ENCODE measurements at places on chromosomes 7 and 10.

DNA sequence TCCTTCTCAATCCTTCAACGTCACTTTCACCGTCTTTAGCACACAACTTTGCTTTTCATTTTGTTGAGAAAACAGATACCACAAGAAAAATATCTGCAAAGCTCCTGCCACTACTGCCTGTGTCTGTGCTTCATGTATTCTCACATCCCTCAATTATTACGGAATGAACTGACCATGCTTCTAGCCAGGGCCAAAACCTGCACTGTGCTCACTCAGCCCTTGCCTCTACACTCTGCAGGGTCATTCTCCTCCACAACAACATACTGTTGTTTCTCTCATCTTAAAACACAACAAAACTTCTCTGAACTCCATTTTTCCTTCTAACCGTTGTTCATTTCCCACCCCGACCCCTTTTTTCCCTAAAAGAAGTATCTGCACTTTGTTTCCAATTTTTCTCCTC, 29.5 kb downstream of the BMPR1A start:
- H3K4me3 ChIP-seq = no peak overlapping the region
- H3K4me1 ChIP-seq = peaks cover 3% of the 10 kb centered on the region
- no peak for DNase-seq
- H3K27me3 ChIP-seq = no peaks in the 10 kb centered on the region
- no peak overlapping the region for H3K27ac ChIP-seq
- H3K36me3 ChIP-seq = no peaks in the 10 kb centered on the region

- H3K27me3 ChIP-seq = peaks cover 54% of the 10 kb centered on the region
- no peak within 1 kb of the TSS for H3K27ac ChIP-seq
- no peaks in the 10 kb centered on the region for H3K4me1 ChIP-seq
- peak; percentile 29 for DNase-seq
- H3K36me3 ChIP-seq = no peaks in the 10 kb centered on the region
- peak within 1 kb of the TSS; percentile 35 for H3K4me3 ChIP-seq
Measured at GRCh38 chr7:31051598-31052486, at the start of gene ADCYAP1R1. TSS of gene ADCYAP1R1 (plus strand) at chr7:31052308. CDS start at chr7:31063265, 10,957 bp downstream.

- H3K36me3 ChIP-seq = no peaks in the 10 kb centered on the region
- H3K4me3 ChIP-seq = no peak overlapping the region
- peaks cover 7% of the 10 kb centered on the region for H3K4me1 ChIP-seq
- no peak for DNase-seq
- H3K27me3 ChIP-seq = peaks cover 16% of the 10 kb centered on the region
Measured at GRCh38 chr10:97138174-97138573, 47.6 kb downstream of the SLIT1 start.

- DNase-seq = no peak
- no peaks in the 10 kb centered on the region for H3K4me1 ChIP-seq
- no peak overlapping the region for H3K4me3 ChIP-seq
- no peaks in the 10 kb centered on the region for H3K27me3 ChIP-seq
- H3K36me3 ChIP-seq = peaks cover 31% of the 10 kb centered on the region
- H3K27ac ChIP-seq = no peak overlapping the region
Measured at GRCh38 chr10:69007260-69007659, 18.7 kb downstream of the KIFBP start.

GRCh38 chr7:37817996-37818720, 30.2 kb upstream of the NME8 start:
- no peak overlapping the region for H3K4me3 ChIP-seq
- H3K27ac ChIP-seq = no peak overlapping the region
- H3K4me1 ChIP-seq = no peaks in the 10 kb centered on the region
- no peaks in the 10 kb centered on the region for H3K36me3 ChIP-seq

- no peaks in the 10 kb centered on the region for H3K36me3 ChIP-seq
- H3K4me1 ChIP-seq = peaks cover 17% of the 10 kb centered on the region
- H3K27ac ChIP-seq = peak overlapping the region; percentile 92
- no peaks in the 10 kb centered on the region for H3K27me3 ChIP-seq
- H3K4me3 ChIP-seq = peak overlapping the region; percentile 99
Measured at GRCh38 chr7:100016215-100016901, 962 bp downstream of the ZKSCAN1 start.

DNA sequence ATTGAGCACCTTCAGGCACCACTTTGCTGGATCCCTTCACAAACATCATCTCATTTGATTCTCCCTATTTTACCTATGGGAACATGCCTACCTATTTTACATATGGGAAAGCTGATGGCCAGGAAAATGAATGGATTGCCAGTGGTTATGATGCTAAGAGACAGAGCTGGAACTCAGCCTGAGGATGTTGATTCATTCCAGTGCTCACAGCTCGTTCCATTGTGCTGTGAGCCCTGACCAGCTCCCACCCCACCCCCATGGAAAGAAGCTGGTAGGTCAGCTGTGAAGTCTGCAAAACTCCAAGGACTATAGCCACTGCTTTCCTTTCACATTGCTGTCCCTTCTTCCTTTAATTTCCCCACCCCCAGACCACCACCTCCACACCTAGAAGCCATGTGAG, 9.6 kb downstream of the UBTD1 start:
- no peak overlapping the region for H3K27ac ChIP-seq
- DNase-seq = no peak
- H3K4me1 ChIP-seq = no peaks in the 10 kb centered on the region
- H3K36me3 ChIP-seq = no peaks in the 10 kb centered on the region
- no peak overlapping the region for H3K4me3 ChIP-seq

DNA sequence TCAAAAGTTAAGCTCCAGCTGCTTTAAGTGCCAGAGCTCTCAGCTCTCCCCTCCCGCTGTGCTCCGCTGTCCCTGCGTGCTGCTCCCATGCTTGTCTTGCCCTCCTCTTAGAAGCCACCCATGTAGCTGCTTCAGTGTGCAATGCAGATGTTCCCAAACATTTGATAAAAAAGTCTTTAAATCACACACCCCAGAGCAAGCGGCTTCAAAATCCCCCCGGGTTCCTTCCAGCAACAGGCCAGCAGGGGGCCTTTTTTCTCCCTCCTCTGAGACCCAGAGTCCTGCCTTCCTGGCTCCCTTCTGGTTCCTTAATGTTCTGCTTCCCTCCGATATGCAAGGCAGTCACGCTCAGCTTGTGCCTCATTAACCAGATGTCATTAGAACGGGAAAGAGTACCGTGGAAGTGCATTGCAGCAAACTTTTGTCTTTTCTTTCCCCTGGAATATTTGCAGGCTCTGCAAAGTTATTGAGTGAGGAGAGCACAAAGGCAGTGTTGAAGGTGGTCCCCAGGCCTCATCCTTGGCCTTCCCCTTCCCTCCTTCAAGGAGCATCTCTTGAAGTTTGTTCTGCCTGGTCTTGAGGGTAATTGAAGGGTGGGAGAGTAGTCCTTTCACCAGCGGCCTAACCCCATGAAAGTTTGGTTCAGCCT, 25.5 kb downstream of the LDB3 start:
- H3K4me1 ChIP-seq = peaks cover 21% of the 10 kb centered on the region
- H3K27me3 ChIP-seq = no peaks in the 10 kb centered on the region
- H3K36me3 ChIP-seq = no peaks in the 10 kb centered on the region
- DNase-seq = peak; percentile 43

Data from large intestine (tissue), 12 donors.